ENCODE measurements at places on chromosomes 3 and 15.

DNA sequence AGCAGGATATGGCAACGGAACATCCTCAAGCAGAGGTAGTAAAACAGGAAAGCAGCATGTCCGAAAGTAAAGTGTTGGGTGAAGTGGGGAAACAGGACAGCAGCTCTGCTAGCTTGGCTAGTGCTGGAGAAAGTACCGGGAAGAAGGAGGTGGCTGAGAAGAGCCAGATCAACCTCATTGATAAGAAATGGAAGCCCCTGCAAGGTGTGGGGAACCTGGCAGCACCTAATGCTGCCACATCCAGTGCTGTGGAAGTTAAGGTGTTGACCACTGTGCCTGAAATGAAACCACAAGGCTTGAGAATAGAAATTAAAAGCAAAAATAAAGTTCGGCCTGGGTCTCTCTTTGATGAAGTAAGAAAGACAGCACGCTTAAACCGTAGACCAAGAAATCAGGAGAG, 14.3 kb upstream of the ZBTB47 start:
- DNase-seq = no peak

GRCh38 chr3:59998058-59998457, 948.2 kb upstream of the CFAP20DC start:
- DNase-seq = no peak

GRCh38 chr15:47360305-47360704, 357.0 kb upstream of the SEMA6D start:
- no peak for DNase-seq

GRCh38 chr3:183698318-183698751, 738 bp downstream of the YEATS2 start:
- peak; percentile 10 for DNase-seq

- DNase-seq = no peak
These were observed 70.5 kb downstream of the CHL1 start for GRCh38 chr3:267101-267500.

GRCh38 chr3:15769256-15769915, 28.4 kb downstream of the ANKRD28 start:
- no peak for DNase-seq

DNA sequence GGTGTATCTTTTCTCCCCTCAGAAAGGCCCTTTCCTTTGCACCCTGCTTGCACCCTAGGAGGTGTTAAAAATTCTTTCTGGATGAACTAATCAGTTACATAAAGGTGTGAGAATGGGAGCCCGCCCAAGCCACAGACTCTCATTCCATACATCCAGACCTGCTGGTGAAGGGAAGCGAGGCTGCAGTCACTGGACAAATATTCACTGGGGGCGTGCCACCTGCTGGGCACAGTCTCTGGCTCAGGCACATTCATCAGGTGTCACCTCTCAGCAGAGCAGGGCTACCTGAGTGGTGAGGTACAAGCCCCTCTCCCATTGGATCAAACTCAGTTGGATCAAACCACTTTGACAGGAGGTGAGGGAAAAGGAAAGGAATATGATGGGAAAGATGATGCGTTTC, 52.0 kb downstream of the NTRK3 start:
- DNase-seq = no peak

- DNase-seq = no peak
These were observed 73.5 kb downstream of the TRAK1 start for GRCh38 chr3:42164656-42165055.

GRCh38 chr3:68207327-68207726, 552.9 kb upstream of the SUCLG2 start:
- DNase-seq = no peak

- DNase-seq = no peak
These were observed 348.6 kb upstream of the MCTP2 start for GRCh38 chr15:93882779-93883178.

DNA sequence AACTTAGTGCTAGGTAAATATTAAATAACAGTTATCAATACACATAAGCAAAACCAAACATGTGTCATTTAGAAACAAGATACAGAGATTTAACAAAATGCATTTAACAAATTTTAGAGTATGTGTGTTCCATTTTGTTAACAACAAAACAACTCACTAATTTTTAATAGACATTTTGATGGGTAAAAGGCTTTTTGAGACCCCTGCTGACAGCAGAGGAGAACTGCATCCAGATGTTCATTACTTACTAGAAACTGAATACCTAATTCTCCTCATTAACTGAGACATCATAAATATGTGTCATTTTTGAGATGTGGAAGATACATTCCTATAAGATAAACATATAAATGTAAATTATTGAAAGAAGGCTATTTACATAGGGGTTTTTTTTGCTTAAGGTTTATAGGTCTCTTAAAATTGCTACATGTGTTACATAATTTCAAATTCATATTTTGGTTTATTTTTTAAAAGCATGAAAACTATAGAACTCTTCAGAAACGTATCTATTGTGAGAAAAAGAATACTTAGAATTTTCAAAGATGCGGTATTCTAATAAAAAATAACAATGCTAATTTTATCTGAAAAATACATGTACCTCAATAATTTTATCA, 1009.8 kb downstream of the TUSC7 start:
- no peak for DNase-seq

GRCh38 chr15:61831505-61831921, 228.7 kb downstream of the VPS13C start:
- DNase-seq = no peak

DNA sequence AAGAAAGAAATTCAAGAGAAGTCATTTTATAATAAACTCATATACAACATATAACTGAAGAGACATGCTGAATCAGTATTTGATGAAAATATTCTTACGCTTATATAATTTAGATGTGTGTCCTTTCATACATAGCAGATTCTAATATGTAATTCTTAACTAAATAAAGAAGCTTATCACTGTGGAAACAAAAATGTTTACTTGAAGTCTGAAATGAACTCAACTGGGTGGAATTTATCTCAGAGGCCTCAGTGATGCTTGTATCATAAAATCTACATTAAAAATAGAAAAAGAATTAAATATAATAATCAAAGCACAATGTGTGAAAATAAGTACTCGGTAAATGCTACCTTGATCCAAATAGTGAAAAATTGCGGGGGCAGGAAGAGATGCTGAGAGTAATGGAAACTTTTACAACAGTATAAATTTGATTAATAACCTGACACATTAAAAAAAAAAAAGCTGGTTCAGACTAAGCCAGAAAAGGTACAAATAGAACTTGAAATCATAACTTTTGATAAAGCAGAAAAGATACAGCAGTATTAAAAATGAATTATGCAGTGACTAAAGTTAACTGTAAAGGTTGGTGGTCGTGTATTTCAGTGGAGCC, 12.0 kb upstream of the CBLB start:
- DNase-seq = no peak

- no peak for DNase-seq
These were observed 88.0 kb downstream of the RPLP1 start for GRCh38 chr15:69540622-69541021.

GRCh38 chr3:147589016-147589415, 179.9 kb downstream of the ZIC1 start:
- no peak for DNase-seq

GRCh38 chr3:61111825-61112224, 139.4 kb downstream of the FHIT start:
- peak; percentile 1 for DNase-seq

DNA sequence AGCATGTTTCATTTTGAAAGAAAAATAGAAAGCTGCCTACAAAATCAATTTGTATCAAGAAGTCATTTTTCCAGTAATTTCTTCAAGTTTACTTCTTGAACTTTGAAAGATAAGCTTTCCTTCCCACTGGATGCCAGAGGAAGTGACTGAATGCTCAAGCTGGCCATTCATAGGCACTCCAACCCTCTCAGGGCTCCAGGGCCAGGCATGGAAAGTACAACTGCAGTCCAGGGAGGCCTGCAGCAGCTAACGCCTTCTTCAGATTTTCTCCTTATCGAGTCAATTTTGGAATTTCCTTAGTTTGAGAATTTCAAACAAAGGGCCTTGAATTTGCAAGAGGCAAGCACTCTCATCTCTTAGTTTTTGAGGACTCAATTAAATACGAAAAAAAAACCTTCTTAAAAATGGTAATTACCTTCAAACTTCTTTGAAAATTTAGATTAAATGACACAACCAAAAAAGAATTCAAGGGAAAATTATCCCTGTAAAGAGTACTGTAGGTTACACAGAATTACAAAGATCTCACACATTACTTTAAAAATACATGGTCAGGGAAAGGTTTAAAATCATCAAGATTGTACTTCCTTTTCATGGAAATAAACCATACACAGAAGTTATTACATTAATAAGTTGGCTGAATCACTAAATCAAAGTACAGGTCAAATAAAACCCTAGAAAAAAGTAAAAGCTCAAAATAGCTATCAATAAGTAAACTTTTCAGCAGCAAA, 2.5 kb downstream of the UBP1 start:
- DNase-seq = no peak

DNA sequence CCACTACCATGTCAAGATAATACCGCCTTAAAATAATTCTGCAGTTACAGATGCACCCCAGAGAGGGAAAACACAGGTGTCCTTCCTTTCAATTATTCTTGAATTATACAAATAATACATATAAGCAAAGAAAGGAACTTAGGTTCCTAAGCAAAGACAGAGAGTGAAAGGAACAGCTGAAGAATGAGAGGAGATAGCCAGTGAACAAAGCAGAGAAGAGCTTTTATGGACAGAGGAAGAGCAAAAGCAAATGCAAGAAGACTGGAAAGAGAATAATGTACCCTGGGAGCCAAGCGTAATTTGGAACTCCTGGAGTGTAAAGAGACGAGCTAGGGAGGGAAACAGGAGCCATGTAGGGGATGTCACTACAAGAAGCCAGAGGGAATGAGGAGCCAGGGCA, 21.7 kb downstream of the GPR176 start:
- DNase-seq = no peak

DNA sequence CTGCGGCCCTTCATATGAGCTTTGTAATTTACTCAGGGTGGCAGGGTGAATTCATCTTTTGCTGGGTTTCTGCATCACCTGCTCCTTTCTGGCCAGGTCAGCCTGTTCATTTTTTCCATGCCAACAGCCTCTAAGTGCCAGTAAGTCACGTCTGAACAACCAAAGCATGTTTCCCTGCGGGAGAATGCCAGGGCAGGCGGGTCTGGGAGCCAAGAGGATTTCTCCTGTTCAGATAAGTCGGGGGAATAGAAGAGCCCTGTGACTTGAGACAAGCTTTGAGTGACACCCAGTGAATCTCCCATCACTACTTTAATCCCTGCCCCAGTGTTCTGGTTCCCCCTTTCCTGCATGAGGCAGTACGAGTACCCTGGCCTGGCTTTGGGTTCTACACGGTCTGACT, 153.1 kb downstream of the PGPEP1L start:
- no peak for DNase-seq

DNA sequence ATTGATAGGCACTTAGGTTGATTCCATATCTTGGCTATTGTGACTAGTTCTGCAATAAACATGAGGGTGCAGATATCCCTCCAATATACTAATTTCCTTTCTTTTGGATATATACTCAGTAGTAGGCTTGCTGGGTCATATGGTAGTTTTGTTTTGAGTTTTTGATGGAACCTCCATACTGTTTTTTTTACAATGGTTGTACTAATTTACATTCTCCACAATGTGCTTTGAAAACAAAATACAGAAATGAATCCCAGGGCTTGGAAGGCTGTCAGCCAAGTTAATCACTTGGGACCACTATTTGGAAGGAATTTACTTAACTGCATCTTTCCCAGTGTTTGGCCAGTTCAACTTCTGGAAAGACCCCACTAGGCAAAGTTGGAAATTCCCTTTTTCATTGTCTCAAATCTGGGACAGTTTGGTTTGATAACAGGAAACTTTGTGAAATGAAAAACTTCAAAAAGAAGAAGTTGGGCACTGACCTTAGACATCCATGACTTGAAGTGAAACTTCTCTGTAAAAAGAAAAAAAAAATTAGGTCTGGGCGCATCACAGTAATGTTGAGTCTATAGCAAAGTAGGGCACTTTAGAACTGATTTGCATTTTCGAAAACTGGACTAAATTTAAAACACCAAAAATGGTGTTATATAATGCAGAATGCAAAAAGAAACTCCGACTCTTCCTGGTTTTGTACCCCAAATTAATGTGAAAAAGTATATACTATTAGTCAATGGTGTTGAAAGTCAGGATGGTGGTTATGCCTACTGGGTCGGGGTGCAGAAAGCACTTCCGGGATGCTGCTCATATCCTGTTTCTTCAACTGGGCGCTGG, 6.0 kb downstream of the CTSH start:
- no peak for DNase-seq

GRCh38 chr3:120855665-120856437, 52.2 kb upstream of the STXBP5L start:
- DNase-seq = no peak

DNA sequence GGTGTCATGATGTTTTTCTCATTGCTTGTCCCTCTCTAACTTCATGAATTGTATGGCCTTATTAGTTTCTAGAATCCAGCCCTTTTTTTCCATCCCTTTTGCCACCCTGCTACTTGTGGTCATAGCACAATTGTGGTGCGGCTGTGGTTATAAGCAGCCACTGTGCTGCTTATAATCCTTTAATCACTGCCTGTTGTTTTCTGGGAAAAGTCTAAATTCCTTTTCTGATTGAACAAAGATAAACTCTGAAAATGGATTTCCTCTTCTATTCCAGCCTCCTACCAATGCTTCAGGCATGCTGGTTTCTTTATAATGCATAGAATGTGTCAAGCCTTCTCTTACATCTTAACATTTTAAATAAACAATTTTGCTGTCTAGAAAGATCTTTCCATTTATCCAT, 319.5 kb downstream of the C3orf38 start:
- DNase-seq = no peak

GRCh38 chr3:113210604-113211329, 590 bp upstream of the BOC start:
- no peak for DNase-seq

- no peak for DNase-seq
These were observed 37.3 kb downstream of the PLSCR2 start for GRCh38 chr3:146432066-146432465.

DNA sequence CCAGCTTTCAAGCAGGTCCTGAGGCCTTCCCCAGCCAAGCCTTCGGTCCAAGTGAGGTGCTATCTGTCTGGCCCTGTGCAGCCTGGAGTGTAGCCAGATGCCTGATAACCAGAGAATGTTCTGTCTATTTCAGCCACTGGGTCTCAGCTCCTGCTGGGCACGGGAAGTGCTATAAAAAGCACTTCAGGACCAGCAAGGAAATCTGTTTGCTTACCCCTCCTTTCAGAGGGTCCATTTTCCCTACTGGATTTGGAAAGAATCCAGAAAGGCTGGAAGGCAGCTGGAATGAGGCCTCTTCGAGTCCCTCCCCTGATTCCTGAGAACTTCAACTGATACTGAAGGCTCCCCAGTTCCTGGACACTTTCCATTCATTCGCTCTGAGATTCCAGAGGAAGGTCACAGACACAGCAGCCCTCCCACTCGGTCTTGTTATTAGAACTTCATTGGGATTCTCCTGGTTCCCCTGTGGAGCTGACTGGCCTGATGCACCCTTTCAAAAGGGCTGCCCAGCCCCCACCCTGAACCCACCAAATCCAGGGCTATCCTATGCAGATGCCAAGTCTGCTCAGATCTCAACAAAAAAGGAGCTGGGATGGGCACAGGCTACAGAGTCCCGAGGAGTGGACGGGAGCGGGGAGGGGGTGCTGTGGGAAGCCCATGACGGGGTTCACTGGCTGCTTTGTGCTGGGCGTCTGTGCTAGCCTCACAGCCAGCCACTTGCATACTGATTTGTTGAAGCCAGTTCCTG, 70.4 kb downstream of the UMPS start:
- no peak for DNase-seq

- DNase-seq = no peak
These were observed 902 bp downstream of the P2RY13 start for GRCh38 chr3:151328298-151328995.

GRCh38 chr3:181998828-181999227, 287.1 kb downstream of the SOX2 start:
- DNase-seq = no peak
